Hindlimb muscle (tissue), 1 donor: ENCODE measurements at places on chromosomes 5 and 9.

GRCh38 chr9:4967523-4967922 lies 17.5 kb upstream of the JAK2 start:
- no peak for DNase-seq

DNA sequence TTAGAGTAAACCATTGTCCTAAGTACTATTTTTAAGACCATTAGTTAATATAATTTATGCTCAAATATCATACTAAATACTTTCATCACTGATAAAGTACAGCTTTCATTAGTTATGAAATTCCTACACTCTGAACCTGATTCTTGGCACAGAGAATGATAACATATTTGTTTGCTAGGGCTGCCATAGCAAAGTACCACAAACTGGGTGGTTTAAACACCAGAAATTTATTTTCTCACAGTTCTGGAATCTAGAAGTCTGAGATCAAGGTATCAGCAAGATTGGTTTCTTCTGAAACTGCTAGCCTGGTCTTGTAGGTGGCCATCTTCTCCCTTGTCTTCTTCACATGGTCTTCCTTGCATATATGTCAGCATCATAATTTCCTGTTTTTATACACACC lies 608.4 kb downstream of the TLE1 start:
- DNase-seq: no peak

DNA sequence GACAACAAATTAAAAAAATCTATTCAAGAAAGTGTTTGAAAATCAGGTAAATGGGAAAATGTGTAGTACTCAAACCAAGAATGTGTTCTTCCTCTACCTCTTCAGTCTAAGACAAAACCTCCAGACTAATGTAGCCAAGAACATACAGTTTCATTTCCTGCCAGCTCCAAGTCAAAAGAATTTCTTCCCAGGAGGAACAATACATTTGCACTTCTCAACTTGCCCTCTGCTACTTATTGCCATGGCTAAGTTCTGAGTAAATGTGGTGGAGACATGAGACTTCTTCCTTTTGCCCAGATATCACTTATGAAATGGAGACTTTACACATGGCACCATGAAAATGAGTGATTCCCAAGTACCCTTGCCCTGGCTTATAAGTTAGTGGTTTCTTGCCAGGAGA lies 2112.2 kb upstream of the C9orf72 start:
- DNase-seq: no peak

GRCh38 chr5:161283296-161283695 lies 263.2 kb downstream of the GABRB2 start:
- DNase-seq: no peak

DNA sequence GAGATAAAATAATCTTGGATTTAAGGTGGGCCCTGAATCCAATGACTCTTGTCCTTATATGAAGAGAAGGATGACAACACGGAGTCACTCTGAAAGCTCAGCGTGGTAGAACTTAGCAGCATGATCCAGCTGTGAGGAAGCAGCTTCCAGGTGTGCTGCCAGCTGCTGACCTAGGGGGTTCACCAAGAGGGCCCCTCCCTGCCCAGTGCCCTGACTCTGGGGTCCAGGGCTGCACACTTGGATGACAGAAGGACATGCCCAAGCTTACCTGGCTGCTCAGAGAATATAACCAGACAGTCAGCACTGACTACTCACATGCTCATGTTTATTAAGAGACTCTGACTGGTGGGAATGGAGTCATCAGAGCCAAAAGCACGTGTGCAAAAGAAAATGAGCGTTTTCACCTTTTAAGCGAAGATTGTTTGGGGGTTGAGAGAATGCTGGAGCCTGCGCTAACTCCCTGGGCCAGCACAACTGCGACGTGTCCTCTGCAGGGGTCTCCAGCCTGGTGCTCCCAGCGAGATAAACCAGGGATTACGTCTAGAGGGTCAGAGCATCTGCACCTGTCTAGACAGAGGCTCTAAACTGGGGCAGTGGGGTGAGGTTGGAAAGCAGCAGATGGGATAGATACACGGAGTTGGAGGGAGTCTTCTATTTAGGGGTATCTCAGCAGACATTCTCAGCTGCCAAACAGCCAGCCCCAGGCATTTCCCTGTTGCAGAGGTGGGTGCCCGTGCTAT lies 41.3 kb downstream of the ROPN1L start:
- no peak for DNase-seq
